ENCODE measurements at places on chromosomes 5 and 9.

DNA sequence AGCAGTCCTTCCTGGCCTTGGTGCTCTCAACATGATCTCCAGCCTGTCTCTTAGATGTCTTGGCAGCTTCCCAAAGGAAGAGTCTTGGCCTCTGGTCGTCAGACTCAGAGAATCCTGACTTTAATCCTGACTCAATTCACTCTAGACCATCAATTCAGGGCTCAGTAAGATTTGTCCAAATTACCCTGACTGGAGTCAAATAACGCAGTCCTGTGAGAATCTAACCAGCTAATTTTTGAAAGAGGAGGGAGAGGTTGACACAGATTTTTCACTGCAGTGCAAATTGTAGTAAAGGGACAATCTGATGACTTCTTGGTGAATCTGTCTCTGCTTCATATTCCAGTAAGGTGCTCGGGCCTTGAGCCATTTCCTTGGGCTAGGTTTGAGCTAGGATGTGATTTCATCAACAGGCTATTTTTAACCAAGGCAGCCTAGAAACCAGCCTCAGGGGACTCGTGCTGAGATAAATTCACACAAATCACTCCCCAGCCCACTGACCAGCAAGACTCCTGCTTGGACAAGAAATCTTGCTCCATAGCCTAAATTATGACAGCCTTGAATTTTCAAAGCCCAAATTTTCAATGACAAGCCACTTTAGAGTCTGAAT lies 257.4 kb downstream of the ENC1 start:
- DNase-seq, result no peak

DNA sequence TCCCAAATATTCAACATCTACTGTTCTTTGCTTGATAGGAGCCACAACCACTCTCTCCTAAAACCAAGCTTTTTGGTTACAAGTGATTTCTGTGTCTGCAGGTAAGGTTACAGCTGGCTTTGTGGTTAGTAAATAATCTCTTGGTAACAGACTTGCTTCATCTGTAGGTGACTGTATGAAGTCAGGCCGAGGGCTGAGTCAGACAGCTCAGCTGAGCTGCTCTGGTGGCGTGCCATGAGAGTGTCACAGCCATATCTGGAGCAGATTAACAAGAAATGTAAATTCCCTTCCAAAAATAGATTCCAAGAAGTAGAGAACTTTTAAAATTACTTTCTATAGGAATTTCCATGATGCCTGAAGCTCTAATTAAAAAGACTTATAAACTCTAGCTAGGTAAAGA lies 23.7 kb upstream of the TAS2R1 start:
- no peak for DNase-seq

GRCh38 chr5:102772273-102772672 lies 17.2 kb downstream of the PAM start:
- no peak for DNase-seq

DNA sequence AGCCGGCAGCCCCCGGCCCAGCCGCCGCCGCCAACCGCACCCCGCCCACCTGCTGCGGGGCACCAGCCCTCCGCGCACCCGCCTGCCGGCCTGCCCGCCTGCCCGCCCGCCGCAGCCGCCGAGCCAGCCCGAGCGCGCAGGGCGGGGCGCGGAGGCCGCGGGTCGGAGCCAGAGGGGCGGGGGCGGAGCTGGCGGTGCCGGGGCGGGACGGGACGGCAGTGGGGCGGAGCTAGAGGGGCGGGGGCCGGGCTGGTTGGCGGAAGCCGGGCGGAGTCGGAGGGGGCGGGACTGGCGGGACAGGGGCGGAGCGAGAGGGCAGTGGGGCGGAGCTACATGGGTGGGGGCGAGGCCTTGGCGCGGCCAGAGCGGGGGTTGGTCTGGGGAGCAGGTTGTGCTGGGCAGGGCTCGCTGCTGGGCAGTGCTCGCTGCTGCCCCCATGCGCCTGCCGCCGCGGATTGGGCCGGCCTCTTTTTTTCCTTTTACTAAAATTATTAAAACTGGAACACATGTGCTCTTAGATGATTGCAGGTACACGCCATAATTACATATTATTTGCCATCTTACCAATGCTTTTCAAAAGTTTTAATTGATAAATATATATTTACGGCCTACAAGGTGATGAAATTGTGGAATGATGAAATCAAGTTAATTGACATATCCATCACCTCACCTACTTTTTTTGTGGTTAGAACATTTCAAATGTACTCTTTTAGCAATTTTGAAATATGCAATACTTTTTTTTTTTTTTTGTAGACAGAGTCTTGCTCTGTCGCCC lies at the start of gene SH3GLB2:
TSS of gene SH3GLB2 (minus strand) at position 140 of the 775 bp plus-strand sequence. CDS start 177 bp downstream, outside the sequence.
- peak; percentile 93 for DNase-seq

Data from stimulated activated CD8-positive, alpha-beta memory T cell treated with anti-CD3 and anti-CD28 coated beads, Interleukin-2, amount 100 ng/mL, for 48 hours (primary cell).